ENCODE measurements at places on chromosomes 5 and 9. TPM values are rescaled to one million over a fixed set of nuclear protein-coding genes. Genes with fewer than 3 reads are reported as not detected.
A peak's percentile ranks its signal among the peaks of the same experiment; 100 is the strongest.

DNA sequence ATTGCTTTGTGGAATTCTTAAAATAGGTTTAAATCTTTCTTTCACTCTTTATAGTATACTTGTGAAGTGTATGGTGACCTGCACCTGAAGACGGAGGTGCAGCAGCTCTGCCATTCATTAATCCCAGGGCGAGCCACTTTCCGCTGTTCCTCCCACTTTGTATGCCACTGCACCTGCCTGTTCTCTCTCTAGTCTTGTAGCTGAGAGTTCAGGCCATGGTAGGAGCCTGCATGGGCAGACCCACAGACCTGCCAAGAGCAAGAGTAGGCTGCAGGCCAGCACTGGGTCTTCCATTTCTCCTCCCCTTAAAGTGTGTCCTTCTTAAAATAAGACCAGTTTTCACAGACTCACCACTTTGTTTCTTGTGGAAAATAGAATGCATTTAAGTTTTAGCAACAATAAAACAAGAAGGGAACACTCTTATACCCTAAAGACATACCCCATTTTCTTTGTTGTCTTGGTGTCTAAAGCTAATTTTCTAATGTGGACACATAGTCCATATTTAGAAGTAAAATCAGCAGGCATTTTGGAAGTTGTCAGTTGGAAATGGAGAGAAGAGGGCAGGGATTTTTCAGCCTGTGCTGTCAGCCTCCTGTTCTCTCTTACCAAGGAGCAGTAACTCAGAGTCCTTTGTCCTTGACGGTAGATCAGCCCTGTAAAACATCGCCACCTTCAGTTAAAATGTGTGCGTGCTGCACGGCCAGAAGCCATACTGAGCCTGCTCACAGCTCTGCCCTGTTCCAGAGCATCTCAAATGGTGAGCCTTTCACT lies 103.2 kb downstream of the SNCAIP start:
- no peak overlapping the region for H3K4me3 ChIP-seq
- H3K27me3 ChIP-seq = no peaks in the 10 kb centered on the region
- H3K36me3 ChIP-seq = no peaks in the 10 kb centered on the region
- no peak overlapping the region for H3K27ac ChIP-seq
- peak; percentile 49 for DNase-seq
- no peaks in the 10 kb centered on the region for H3K4me1 ChIP-seq

DNA sequence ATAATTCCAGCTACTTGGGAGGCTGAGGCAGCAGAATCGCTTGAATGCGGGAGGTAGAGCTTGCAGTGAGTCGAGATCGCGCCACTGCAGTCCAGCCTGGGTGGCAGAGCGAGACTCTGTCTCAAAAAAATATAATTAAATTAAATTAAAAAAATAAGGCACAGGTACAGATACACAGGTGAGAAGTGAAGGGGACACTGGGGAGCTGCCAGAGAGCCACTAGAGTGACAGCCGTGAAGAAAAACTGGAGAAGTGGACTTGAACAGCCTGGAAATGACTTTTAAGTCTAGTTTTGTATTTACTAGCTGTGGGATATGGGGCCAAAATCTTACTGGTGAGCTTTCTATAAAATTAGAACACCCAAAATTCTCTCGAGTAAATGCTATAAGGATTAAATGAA lies 15.1 kb downstream of the EPB41L4B start:
- DNase-seq = no peak
- H3K36me3 ChIP-seq = no peaks in the 10 kb centered on the region
- H3K4me1 ChIP-seq = no peaks in the 10 kb centered on the region
- no peak overlapping the region for H3K4me3 ChIP-seq
- H3K27ac ChIP-seq = no peak overlapping the region

GRCh38 chr9:111630182-111630963 lies 761 bp upstream of the DNAJC25 start:
- peak overlapping the region; percentile 96 for H3K4me3 ChIP-seq
- DNase-seq = no peak
- peaks cover 14% of the 10 kb centered on the region for H3K4me1 ChIP-seq
- peak overlapping the region; percentile 87 for H3K27ac ChIP-seq

- no peak overlapping the region for H3K27ac ChIP-seq
- H3K27me3 ChIP-seq = no peaks in the 10 kb centered on the region
- H3K4me1 ChIP-seq = no peaks in the 10 kb centered on the region
- H3K4me3 ChIP-seq = no peak overlapping the region
- H3K36me3 ChIP-seq = no peaks in the 10 kb centered on the region
These were observed 262.4 kb downstream of the CDH12 start for GRCh38 chr5:22590677-22591268.

- peaks cover 17% of the 10 kb centered on the region for H3K36me3 ChIP-seq
- no peak overlapping the region for H3K27ac ChIP-seq
- no peaks in the 10 kb centered on the region for H3K4me1 ChIP-seq
- no peaks in the 10 kb centered on the region for H3K27me3 ChIP-seq
These were observed 140.1 kb downstream of the KDM4C start for GRCh38 chr9:6897898-6898302.

IFNE gene
- polyA plus RNA-seq = not detected

NME5 gene
- 4.2 TPM for polyA plus RNA-seq

SPATA24 gene
- polyA plus RNA-seq = 37.8 TPM

GNA14 gene
- 0.38 TPM for polyA plus RNA-seq

SHISAL2B gene
- not detected for polyA plus RNA-seq

TNFSF8 gene
- polyA plus RNA-seq = 0.47 TPM
